Neural crest cell (in vitro differentiated cells): ENCODE measurements at places on chromosomes 16 and 17.

- DNase-seq: no peak
Measured at GRCh38 chr16:49454426-49455180, 81.0 kb downstream of the C16orf78 start.

DNA sequence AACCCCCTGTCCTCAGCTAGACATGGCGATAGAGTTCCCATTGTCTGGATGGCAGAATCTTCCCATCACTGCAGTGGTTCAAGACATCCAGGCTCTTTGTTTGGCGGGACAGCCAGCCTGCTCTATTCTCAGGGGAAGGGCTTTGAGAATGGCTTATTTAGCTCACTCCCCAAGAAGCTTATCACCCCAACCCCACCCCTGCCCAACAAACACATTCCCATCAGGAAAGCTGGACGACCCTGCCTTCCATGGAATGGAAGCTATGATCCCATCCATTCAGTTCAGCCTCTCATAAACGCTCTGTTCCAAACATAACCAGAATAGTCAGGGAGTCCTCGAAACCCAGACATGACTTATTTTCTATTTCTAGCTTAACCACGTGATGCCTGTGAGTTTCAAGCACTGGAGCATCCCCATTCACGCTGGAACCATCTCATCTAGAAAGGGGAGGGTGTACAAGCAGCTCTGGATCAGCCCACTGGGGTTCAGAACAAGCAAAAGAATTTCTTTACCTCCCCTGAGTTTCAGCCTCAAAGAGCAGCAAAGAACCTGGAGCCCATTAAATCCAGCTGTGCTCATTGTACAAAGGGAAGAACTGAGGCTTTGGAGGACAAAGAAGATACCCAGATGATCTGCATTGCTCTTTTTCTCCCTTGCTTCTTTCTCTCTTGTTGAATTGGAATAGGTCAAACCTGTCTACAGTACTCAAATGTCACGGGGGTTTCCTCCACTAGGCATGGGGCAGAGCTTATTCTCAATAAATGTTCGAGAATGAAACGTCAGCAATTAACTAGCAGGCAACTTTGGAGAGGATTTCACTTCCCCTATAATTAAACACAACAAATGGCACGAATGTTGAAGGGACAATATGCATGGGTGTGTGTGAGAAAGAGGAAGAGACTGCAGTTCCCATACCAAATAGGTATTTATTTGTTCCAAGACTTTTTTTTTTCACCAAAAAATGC, 93.1 kb downstream of the XYLT1 start:
- no peak for DNase-seq

DNA sequence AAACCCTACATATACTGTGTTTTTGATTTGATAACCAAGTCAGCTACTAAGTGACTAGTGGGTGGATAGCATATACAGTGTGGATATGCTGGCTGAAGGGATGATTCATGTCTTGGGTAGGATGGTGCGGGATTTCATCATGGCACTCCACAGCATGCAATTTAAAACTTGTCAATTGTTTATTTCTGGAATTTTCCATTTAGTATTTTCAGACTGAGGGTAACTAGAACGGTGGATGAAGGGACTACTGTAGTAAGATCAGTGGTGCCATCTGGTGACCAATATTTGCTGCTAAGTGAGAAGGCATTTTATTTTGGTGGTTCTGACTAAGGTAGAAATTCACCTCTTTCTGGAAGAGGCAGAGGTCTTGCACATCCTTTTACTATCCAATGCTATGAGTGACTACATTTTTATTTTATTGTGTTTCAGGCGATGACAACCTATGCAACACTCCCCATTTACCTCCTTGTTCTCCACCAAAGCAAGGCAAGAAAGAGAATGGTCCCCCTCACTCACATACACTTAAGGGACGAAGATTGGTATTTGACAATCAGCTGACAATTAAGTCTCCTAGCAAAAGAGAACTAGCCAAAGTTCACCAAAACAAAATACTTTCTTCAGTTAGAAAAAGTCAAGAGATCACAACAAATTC, 3.1 kb downstream of the CDC6 start:
- no peak for DNase-seq

DNA sequence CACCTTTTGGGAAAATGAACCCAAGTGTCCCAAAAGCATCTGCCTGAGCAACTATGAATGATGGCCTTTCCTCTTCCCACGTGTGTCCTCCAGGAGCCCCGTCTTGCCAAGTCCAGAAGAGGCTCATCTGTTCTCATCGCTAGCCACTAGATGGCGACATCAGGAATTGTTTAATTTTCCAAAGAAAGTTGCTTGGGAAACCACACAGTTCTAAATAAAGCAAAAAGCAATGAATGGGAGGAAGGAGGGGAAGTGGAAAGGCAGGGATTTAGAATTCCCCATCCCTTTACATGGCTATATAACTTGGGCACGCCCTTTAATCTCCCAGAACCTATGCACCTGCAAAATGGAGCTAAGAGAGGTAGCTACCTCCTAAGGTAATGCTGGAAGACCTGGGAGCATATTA, 9.0 kb upstream of the CDH5 start:
- DNase-seq: peak; percentile 65

GRCh38 chr16:3836641-3837040, 43.9 kb downstream of the CREBBP start:
- no peak for DNase-seq
